ENCODE measurements at places on chromosomes 11 and 22.

- DNase-seq = no peak
Measured at GRCh38 chr11:121090145-121090721, 10.8 kb upstream of the TECTA start.

DNA sequence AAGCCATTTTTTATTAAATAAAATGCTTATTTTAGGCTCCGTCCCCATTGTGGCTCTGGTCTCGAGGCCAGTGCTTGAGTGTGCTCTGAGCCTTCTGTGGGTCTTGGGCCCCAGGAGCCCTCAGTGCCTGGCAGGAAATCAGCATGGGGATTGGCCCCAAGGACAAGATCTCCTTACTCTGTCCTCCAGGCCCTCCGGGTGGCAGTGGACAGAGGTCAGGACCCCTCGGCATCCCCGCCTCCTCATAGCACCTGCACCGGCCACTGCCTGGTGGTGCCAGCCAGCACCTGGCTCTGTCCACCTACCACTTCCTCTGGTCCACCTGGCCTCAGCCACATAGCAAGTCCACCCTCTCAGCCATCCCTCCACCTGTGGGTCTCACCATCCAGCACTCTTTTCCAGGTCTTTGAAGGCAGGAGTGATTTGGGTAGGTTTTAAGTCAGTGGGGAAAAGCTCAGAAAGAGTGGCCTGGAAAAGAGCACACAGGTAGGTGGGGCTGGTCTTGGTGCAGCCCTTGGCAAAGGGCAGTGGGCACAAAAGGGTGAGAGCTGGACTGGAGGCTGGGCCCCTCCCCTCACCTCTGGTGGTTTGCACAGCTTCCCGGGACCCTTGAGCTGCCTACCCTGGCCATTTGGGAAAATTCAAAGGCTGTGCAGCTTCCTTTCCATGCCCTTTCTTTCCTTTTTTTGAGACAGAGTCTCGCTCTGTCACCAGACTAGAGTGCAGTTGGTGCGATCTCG lies 3.5 kb downstream of the CLDN5 start:
- no peak for DNase-seq

DNA sequence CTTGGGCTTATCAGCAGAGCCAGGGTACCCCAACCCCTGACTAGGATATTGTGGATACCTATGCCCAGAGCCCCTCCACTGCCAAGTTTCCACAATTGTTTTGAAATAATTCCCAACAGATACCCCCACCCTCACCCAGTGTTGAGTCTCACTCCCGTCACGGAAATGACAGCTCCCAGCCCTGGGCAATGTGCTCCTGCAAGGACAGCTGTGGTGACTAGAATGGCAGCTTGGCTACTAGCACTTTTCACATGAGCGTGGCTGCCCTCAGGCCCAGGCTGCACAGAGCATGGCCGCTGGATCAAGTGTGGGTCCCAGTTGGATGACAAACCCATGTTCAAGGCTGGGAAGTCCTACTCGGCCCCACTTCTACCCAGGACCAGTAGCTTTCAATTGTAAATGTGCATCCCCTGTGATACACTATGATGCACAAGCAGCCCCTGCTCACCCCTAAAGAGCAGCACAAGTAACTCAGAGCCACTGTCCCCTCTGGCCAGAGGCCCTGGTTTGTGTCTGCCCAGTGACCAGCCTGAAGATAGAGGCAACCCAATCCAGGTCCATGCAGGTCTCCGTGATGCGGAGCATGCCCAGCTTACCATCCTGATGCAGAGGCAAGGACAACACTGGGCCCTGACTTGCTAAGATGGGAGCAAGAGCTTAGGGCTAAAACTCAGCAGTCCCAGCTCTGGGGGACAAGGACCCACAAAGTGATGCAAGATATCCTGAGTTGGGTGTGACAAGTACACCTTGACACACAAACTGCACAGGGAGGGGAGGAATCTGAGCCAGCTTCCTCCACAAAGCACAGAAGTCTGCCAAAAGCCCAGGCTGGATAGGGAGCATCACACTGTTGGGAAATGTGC lies 13.2 kb downstream of the KCNQ1OT1 start:
- DNase-seq = no peak

DNA sequence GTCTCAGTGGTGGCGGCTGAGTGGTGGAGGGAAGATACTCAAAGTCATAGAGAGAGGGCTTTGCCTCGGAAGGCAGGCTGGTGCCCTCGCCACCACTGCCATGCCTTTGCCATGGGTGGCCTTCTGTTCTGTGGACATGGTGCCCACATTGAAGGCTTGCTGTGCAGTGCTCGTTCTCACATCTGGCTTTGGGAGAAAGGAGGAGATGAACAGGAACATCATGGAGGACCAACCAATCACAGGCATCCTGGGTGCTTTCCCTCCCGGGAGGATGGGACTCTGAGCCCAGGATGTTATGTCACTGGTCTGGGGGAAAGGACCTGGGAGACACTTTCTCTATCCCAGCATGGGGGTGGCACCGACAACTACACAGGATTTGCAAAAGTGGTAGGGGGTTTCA lies 82.3 kb upstream of the NARS2 start:
- no peak for DNase-seq

- DNase-seq = no peak
Measured at GRCh38 chr22:22565981-22566380, 6.9 kb upstream of the PRAME start.
